ENCODE measurements at places on chromosomes 6 and 20. TPM values are rescaled to one million over a fixed set of nuclear protein-coding genes. Genes with fewer than 3 reads are reported as not detected.

COL11A2 gene
- total RNA-seq = 0.77 TPM

DOK5 gene
- not detected for total RNA-seq

PRSS35 gene
- not detected for total RNA-seq

ULBP3 gene
- total RNA-seq = 4.0 TPM

ARID1B gene
- 14.6 TPM for total RNA-seq

TENT5A gene
- total RNA-seq = 1.1 TPM

CDH26 gene
- 0.18 TPM for total RNA-seq

FAM83C gene
- not detected for total RNA-seq

PREX1 gene
- total RNA-seq = 11.8 TPM

NOX3 gene
- not detected for total RNA-seq

IP6K3 gene
- total RNA-seq = not detected

PTCHD4 gene
- total RNA-seq = not detected

PSMB9 gene
- 17.9 TPM for total RNA-seq

TUBB1 gene
- total RNA-seq = not detected

SLC22A16 gene
- total RNA-seq = not detected

SMLR1 gene
- not detected for total RNA-seq

TAGAP gene
- not detected for total RNA-seq

OXT gene
- total RNA-seq = not detected

SLC26A8 gene
- total RNA-seq = not detected

SLC44A4 gene
- total RNA-seq = 0.14 TPM

PERP gene
- total RNA-seq = 81.7 TPM

PRKN gene
- 0.10 TPM for total RNA-seq

C20orf144 gene
- 0.12 TPM for total RNA-seq

XKR7 gene
- total RNA-seq = not detected

COL10A1 gene
- total RNA-seq = not detected

SNAP25 gene
- 16.8 TPM for total RNA-seq

UTRN gene
- 8.4 TPM for total RNA-seq

GUCA1A gene
- total RNA-seq = not detected

ADGRF5 gene
- not detected for total RNA-seq

BPI gene
- not detected for total RNA-seq

TSHZ2 gene
- not detected for total RNA-seq

GGTLC1 gene
- not detected for total RNA-seq

THEMIS gene
- not detected for total RNA-seq

TCP1 gene
- 247 TPM for total RNA-seq

LPA gene
- total RNA-seq = 0.02 TPM

NOTCH4 gene
- total RNA-seq = 0.61 TPM

TREM2 gene
- not detected for total RNA-seq

KCNQ2 gene
- 0.50 TPM for total RNA-seq

KIF25 gene
- total RNA-seq = not detected

HLA-G gene
- not detected for total RNA-seq

GLYATL3 gene
- not detected for total RNA-seq

MUC21 gene
- not detected for total RNA-seq

ZFP64 gene
- total RNA-seq = 19.8 TPM

KHDC1 gene
- total RNA-seq = 3.8 TPM

NINL gene
- 13.6 TPM for total RNA-seq

SOBP gene
- 1.1 TPM for total RNA-seq

COL12A1 gene
- 5.2 TPM for total RNA-seq

TTI1 gene
- total RNA-seq = 22.8 TPM

MYB gene
- total RNA-seq = 0.57 TPM

ARHGAP40 gene
- total RNA-seq = not detected

TREM1 gene
- not detected for total RNA-seq

B3GAT2 gene
- 0.07 TPM for total RNA-seq

ZDHHC14 gene
- 4.0 TPM for total RNA-seq

KCNQ5 gene
- total RNA-seq = 1.7 TPM

HCRTR2 gene
- not detected for total RNA-seq
